ENCODE measurements at places on chromosomes 11 and 22.

- no peak for ATAC-seq
Measured at GRCh38 chr11:44943118-44943517, 7.6 kb downstream of the TP53I11 start.

DNA sequence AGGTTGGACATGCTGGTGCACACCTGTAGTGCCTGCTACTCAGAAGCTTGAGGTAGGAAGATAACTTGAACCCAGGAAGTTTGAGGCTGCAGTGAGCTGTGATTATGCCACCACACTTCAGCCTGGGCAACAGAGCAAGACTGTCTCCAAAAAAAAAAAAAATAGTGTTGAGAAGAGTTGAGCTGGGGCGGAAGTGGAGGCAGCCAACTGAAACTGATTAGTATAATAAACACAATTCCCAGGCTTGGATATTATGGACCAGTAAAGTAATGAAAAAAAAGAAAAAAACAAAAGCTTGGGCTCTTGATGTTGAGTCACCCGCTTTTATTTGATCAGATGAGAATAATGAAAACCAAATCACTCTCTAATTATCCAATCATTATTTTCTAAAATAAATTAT lies 21.0 kb downstream of the LDLRAD3 start:
- ATAC-seq, result no peak

- no peak for ATAC-seq
Measured at GRCh38 chr22:41982865-41983264, 13.6 kb downstream of the SEPTIN3 start.

DNA sequence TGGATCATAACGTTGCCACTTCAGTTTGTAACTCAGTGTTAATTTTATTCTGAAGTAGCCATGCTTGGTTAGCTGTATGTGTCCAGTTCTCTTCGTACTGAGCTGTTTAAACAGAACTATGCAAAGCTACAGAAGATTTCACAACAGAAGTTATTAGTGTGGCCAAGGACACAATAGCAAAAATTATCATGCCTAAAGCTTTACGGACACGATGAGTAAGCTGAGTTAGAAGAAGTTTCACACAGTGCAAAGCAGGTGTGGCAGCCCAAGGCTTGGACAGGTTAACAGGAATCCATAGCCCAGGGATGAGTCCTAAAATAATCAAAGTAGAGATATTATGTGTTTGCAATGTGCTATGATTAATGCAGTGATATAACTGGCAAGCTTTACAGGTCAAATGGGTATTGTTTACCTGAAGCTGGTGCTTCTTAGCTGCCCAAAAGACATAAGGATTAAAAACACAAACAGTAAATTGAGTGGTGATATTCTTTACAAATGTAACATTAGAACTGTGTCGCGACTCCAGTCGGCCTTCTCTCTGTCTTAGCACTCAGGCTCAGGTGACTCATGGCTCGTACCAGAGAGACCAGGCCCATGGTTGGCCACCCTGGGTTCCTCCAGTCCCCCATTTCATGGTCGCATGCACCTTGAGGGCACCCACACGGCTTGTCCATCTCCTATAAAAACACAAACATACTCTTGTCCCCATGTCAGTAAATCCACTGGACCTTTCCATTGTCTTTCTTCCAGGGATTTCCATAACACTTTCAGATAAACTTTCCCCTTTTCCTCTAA lies 35.5 kb upstream of the NCAM1 start:
- ATAC-seq, result no peak

GRCh38 chr11:3380706-3381545 lies 2.0 kb upstream of the ZNF195 start:
- ATAC-seq, result no peak

DNA sequence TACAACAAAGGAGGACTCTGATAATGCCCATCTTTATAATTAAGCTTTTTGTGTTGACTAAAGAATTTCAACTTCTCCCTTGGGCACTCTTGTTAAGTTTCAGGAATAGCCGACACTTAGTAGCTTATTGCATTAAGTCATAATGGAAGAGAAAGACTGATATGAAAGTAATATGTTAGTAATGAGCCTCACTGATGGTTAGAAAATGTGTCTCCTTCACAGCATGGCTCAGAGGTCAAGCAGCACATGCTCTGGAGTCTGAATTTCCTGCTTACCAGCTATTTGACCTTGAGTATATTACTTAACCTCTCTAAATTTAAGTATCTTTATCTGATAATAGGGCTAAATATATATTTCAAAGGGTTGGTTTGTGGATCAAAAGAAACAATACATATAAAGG lies 39.0 kb downstream of the PDGFD start:
- no peak for ATAC-seq

GRCh38 chr11:111772535-111772934 lies 6.3 kb upstream of the PPP2R1B start:
- no peak for ATAC-seq

GRCh38 chr11:129260750-129261149 lies 68.6 kb upstream of the ARHGAP32 start:
- no peak for ATAC-seq

DNA sequence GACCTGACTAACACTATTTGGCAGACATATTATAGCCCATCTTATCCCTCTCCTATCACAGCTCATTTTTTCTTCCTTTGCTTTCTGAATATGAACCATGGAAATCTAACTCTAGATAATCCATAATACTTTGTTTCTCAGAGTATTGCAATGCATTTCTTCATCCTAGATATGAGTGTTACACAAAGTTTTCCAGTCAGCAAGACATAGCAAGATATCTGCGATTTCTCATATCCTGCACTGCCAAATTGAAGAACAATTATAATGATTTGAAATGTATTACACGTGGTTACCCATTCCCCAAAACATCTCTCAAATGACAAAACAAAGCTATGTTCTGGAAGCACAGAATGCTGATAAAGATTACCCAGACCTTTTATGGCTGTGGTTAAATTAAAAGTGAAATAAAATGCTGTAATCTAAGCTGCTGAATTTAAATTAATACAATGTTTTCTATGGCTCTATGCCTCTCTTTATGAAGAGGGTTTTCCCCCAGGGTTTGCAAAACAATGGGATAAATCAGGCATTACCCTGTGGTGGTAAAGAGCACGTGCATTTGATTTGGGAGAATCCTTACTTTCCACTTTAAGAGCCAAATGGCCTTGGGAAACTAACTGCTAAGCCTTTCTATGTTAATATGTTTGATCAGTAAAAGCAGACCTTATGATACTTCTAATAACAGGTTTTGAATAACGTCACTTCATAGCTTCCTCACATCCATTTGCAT lies 1291.0 kb upstream of the CNTN5 start:
- no peak for ATAC-seq

DNA sequence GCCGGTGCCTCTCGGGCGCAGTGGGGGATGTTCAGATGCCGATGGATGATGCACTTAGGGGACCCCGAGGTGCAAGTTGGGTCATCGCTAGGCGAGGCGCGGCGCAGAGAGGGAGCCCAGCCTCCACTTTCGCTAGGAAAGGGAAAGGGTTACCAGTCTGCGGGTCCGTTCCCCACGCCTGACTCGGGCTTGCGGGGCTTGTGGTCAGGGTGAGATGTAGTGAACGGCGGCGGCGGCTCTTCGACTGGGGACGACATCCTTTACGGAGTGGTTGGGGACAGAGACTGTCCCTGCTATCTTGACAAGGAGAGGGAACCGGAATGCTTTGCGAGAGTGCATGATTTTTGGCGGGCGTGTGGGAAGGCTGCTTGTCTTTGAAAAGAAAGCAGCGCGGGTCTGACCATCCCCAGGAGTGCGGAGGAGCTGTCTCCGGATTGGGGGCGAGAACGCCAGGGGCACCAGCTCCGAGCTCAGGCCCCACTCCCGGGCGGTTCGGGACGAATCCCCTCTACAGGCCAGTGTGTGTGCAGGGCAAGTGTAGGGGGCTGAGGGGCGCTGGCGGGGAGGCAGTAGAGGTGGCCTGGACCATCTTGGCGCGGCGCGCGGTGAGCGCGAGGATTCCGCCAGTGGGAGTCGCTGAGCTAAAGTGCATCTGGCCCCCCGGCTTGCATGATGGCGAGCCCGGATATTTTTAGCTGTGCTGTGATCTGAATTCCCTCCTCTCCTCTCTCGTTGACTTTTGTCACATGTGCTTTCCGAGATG lies 1.1 kb downstream of the FAT3 start:
- ATAC-seq, result peak; percentile 45

GRCh38 chr11:74490941-74491340 lies 2.6 kb downstream of the LIPT2 start:
- ATAC-seq, result no peak

DNA sequence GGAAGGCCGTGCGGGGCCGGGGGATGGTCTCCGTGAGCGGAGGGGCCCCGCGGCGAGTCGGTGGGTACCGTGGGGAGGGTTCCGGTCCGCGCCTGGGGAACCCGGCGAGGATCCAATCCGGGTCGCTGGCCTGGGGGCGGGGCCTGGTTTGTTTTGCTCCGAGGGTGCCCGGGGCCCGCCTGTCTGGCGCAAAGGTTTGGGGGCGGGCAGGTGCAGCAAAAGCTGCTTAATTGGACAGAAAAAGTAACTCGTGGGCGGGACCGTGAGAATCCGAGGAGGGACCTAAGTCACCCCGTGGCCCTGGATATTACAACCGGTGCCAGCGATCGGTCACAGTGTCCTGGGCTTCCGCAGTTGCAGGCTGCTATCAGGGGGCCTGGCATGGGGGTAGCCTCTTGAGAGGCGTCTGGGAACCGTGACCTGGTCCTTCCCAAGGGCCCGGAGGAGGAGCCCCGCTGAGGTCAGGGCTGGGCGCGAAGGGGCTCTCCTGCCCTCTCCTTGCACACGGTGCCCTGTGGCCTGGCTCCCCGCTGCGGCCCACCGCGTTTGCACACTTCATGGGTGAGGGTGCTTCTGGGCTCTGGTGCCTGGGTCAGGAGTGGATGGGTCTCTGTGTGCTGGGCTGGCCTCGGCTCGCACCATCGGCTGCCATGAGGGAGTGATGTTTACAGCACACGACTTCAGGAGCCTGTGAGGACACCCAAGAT lies 1.4 kb downstream of the PNPLA2 start:
- peak; percentile 56 for ATAC-seq

DNA sequence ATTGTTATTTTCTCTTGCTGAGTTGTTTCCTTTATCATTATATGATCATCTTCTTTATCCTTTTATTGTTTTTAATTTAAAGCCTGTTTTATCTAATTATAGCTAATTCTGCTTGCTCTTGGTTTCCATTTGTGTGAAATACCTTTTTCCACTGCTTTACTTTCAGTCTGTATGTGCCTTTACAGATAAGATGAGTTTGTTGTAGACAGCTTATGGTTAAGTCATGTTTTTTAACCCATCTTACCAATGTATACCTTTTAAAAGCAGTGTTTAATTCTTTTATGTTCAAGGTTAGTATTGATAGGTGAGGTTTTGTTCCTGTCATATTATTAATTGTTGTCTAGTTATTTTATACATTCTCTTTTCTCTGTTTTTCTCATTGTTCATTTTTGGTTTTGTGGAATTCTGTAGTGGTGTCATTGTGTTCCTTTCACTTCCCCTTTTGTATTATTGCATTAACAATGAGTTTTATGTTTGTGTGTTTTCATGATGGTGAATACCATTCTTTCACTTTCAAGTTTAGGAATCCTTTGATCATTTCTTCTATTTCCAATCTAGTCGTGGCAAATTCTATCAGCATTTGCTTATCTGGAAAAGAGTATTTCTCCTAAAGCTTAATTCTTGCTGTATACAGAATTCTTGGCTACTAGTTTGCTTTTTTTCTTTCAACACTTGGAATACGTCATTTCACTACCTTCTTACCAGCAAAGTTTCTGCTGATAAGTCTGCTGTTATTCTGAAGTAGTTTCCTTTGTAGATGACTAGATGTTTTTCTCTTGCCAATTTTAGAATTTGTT lies 21.8 kb downstream of the OR5AN1 start:
- ATAC-seq, result no peak

- ATAC-seq, result peak; percentile 22
Measured at GRCh38 chr11:60951904-60952741, at the start of gene SLC15A3. Gene SLC15A3, minus strand, starts transcription at chr11:60952176. Its CDS starts 625 bp downstream, at chr11:60951551.

DNA sequence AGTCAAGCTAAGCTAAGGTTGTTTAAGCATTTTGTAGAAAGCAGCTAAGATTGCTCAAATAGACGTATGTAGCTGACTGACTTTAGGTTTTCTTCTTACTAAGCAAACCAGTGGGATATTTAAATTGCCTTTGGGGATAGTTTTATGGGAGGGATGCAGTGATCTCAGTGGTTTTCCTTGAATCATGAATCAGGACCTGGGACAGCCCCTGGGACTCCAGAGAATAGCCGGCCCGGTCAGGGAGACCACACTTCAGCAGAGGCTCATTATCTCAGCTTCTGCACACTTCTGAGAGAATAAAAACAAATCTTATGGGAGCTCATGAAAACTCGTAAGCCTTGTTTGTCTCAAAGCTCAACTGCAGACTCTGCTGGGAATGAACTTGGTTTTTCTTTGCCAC lies at the start of gene OR9I1:
TSS of gene OR9I1 (minus strand) at position 62 of the 400 bp plus-strand sequence. CDS start 6,086 bp downstream, outside the sequence.
- ATAC-seq, result no peak

DNA sequence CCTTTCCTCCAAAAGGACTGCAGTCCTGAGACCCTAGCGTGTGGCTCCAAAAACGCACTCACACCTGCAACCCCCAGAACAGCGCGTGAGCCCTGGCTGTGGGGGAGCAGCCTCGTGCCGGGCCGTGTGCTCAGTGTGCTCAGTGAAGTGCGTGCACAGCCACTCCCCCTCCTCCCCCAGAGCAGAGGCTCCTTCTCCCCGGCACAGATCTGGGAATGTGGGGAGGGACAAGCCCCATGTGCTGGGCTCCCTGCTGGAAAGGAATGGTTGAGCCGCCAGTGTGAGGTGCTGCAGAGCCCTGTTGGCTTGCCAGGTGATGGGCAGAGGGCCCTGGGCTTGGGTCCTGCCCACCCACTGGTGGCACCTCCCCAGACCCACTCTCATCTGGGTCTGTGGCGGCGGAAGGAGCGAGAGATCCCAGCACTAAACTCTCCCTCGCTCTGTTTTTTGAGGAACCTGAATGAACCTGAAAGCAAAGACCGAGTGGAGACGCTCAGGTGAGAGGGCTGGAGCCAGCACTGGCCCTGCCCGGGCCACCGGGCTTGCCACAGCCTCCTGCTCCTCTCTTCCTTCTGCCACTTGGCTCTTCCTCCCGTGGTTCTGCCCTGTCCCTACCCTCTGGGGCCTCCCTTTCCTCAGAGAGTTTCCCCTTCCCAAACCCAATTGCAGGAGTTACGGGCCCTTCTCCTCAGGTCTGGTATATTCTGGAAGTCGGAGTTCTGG lies 9.0 kb downstream of the RCOR2 start:
- ATAC-seq, result no peak

GRCh38 chr11:88332851-88333250 lies 4.7 kb downstream of the CTSC start:
- no peak for ATAC-seq

- no peak for ATAC-seq
Measured at GRCh38 chr11:75771646-75772410, 3.2 kb downstream of the DGAT2 start.

DNA sequence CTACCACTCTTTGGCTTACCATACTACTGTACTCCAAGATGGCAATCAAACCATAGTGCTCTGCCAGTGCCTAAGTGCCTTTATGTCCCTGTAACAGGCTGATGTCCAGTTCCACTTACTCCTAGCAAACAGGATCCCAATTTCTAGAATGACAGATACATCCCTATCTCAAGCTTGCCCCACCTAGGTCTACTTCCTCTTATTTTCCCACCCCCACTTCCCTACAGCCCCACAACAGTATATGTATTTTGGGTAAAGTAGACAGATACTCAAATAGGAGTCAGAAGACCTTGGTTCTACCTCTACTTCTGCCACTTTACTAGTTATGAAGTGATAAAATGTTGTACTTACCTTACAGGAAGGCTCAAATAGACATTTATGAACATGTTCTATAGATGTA lies 24.1 kb downstream of the SIK3 start:
- no peak for ATAC-seq
